Nephron progenitor cell (in vitro differentiated cells): ENCODE measurements at places on chromosomes 16 and 17.

DNA sequence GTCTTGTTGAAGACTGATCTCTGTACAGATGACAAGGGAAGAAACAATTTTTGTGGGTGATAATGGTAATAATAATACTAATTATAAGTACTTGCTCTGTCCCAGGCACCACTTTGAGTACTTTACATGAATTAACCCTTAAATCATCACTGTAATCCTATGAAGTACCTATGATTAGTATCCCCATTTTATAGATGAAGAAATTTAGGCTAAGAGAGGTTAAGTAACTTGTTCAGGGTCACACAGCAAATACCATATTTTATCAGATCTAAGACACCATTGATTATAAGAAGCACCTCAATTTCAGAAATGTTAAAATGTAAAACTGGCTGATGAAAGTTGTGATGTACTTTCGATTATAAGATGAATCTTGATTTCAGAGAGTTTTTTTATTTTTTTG lies 18.6 kb downstream of the TADA2A start:
- DNase-seq, result no peak

- DNase-seq, result peak; percentile 78
Observed at GRCh38 chr17:65278050-65278819, 141.1 kb downstream of the RGS9 start.

GRCh38 chr16:49022351-49022963 lies 259.2 kb downstream of the CBLN1 start:
- DNase-seq, result no peak

GRCh38 chr17:66240630-66241029 lies 11.4 kb upstream of the APOH start:
- no peak for DNase-seq

DNA sequence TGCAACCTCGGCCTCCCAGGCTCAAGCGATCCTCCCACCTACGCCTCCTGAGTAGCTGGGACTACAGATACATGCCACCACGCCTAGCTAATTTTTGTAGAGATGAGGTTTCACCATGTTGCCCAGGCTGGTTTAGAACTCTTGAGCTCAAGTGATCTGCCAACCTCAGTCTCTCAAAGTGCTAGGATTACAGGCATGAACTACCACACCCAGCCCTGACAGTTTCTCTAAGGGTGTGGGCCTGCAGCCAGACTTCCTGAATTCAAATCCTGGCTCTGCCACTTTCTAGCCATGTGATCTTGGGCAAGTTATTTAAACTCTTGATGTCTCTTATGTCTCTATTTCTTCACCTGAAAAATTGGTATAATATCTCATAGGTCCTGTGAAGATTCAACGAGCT lies 5.6 kb downstream of the CUEDC1 start:
- no peak for DNase-seq

- DNase-seq, result peak; percentile 3
Observed at GRCh38 chr17:54662978-54663876, 237.4 kb upstream of the TOM1L1 start.

DNA sequence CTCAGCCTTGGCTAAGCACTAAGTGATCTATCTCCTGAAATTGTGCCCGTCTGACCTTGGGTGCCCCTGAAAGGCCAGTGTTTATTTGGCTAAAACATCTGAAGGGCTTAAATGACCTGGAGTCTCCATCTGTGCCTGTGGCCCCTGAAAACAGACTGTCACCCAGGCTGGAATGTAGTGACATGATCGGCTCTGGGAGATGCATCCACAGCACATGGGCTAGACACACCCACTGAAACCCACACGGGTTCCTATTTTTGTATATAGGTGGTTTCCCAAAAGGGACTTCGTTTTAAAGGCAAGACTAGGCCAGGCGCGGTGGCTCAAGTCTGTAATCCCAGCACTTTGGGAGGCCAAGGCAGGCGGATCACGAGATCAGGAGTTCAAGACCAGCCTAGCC lies 13.5 kb downstream of the CEP295NL start:
- DNase-seq, result no peak

DNA sequence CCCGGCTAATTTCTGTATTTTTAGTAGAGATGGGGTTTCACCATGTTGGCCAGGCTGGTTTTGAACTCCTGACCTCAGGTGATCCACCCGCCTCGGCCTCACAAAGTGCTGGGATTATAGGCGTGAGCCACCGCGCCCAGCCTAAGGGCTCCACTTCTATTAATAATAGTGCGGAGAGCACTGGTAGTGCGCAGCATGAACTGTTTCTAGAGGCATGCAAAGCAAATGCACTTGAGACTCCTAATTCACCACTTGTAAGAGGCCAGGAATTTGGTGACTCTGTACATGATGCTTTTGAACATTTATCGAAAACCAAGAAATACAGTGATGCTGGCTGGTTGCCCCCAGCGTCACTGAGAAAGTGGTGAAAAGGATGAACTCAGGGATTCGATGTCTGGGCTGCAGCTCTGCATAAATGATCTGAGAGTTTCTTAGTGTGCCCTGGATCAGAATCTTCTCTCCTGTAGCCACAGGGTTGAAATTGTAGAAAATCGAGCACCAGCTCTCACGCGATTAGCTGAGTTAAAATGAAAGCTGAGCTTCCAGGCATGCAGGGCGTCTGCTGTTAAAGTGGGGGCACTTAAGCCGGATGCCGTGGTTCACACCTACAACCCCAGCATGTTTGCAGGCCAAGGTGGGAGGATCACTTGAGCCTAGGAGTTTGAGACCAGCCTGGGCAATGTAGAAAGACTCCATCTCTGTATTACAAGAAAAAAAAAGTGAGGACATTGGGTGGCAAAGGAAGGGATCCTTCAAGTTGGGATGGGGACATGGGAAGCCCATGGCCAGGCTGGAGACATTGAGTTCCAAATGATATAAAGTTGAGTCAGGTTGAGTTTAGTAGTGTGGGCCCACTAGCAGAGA lies 4.8 kb downstream of the RNF213 start:
- DNase-seq, result no peak

- no peak for DNase-seq
Observed at GRCh38 chr16:66278604-66279262, 87.8 kb upstream of the CDH5 start.

- DNase-seq, result no peak
Observed at GRCh38 chr17:58060596-58061191, 22.5 kb upstream of the DYNLL2 start.

DNA sequence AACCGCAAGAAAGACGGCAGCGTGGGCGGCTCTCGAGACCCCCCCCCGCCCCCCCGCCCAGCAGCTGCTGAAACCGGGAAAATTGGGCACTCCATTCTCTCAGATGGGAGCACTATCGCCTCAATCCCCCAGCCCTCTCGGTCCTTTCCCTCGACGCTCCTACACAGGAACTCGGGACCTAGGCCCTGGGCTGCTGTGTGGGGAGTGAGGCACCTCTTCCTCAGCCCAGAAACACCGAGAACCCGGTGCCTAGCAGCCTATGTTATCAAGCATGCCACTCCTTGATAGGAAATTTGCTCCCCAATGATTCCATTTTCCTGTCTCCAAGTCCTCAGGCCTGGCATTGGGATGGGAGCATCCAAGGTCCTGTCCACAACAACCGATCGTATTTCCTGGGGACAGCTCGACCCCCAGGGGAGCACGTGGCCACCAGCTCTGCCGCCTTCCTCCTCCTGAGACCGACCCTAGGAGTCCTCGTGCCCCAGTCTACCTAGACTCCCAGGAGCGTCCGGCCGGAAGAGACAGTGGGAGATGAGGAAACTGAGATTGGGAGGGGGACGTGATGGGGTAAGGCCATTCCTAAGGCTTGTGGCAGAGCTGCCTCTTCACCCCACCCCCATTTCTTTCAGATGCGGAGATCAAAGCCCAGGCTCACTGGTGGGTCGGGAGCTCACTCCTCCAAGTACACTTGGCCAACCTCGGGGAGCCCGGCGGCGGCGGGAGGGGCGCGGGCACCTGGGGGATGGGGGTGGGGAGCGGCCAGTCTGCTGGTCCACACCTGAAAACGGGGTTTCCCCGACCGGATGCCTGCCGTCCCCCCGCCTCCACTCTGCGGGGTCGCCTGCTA lies 17.5 kb upstream of the CBX8 start:
- no peak for DNase-seq

DNA sequence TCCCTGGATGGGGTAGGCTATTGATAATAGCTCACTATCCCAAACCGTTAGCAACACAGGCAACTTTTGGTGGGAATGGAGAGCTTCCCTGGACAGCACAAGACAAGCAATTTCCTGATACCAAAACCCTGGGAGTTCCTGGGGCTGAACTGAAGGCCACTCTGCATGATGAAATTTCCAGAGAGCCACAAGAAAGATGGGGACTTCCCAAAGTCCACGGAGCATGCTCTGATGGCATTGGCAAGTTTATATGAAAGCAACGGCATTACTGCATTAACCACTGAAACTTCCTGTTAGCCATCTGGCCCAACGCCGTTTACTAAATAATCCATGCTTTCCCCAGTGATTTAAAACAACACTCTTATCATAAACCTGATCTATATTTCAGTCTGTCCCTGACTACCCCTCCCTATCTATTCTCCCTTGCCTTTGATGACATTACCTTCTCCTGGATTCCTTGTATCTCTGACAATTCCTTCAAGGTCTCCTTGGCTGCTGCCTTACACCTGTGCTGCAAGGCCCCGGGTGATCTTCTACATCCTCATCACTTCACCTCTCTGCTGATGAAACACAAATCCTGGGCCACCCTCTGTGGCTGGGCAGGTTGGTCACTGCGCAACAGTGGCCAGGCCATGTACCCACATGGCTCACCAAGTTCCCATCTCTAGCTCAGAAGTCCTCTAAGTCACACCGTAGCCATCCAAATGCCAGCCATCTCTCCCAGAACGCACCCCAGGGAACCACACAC lies 108.5 kb upstream of the RCVRN start:
- DNase-seq, result no peak

- DNase-seq, result no peak
Observed at GRCh38 chr16:78116946-78117345, 17.5 kb downstream of the WWOX start.

GRCh38 chr16:16038950-16039349 lies 89.5 kb downstream of the ABCC1 start:
- DNase-seq, result no peak

DNA sequence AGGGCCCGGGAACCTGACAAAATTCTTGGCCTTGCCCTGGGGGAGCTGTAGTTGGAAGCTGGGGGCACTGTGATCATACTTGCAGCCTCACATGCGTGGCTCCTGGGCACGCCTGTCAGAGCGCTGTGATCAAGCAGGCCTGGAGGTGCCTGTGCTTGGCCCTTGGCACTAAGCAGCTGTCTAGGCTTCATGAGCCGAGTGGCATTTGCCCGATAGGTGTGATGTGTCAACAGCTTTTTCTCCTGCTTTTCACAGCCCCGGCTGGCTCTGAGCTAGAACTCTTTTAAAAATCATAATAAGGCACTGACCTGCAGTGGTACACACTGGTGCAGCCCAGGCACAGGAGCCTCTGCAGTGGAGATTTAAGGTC lies 113.8 kb downstream of the SOCS1 start:
- no peak for DNase-seq

DNA sequence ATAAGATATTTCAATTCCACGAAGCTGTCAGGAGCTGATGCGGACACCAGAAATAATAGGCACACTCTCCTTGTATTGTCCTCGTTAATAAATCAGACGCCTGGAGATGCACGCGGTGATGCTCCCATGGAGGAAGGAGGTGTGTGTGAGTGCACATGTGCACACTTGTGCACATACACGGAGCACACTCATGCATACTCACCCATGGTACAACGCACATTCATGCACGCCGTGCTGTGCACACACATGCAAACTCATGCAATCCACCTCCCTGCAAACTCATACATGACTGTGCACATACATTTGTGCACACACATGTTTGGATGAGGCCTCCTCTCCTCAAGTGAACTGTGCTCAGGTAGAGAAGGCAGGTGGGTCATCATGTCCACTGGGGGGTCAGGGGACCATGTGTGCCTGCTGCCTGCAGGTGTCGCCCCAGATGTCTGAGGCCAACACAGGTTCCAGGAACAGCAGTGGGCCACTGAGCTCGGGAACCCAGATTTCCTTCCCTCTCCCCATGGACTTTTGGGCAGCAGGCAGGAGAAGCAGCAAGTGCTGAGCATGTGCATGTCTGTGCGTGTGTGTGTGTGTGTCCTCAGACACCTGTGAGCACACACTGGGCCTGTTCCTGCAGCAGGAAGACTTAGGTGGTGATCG lies 165.3 kb downstream of the SDK2 start:
- DNase-seq, result no peak

- DNase-seq, result no peak
Observed at GRCh38 chr17:1030684-1031532, 34.0 kb downstream of the TIMM22 start.

DNA sequence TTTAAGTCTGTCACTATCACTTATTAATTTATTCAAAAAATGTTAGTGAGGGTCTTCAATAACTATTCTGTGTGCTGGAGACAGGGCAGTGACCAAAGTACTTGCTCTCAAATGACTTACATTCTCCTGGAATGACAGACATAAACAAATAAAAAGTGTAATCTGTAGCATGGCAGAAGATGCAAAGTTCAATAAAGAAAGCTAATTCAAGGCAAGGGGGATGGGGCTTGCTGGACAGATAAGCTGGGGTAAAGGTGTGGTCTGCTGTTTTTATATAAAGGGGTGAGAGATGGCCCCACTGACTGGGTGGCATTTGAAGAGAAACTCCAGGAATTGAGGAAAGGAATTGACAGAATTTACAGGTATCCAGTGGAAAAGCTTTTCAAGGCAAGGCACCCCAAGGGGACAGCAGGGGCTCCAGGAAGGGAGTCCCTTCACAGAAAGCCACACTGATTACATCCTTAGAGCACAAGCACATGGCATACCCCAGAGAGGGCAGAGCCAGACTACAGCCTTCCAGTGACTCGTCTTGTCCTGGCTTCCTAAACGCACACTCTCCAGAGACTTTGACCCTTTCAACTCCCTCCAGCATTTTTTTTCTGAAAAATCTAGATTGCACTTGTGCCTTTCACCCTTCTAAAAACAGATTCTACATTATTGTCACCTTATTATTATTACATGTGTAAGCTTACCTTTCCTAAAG lies 123.7 kb upstream of the HS3ST3A1 start:
- no peak for DNase-seq

- no peak for DNase-seq
Observed at GRCh38 chr17:19703828-19704613, 12.4 kb downstream of the SLC47A2 start.

DNA sequence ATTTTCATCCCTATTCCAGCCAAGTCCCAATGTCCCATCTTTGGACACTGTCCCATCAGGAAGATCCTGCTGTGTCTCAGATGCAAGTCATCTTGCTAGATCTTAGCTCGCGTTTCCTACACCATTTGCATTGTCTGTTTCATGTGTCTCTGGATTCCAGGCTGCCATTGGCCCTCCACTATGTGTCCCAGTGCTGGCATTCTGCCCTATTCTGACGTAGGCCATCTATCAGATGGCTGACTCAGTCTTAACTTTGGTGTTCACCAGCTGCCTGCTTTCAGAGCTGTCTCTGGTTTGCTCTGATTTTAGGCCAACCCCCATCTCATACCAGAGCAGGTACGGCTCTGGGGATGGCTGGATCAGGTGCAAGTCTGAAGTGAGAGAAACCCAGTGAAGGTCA lies 300.9 kb upstream of the ASIC2 start:
- no peak for DNase-seq
